ENCODE measurements at places on chromosomes 16 and 17.
A peak's percentile ranks its signal among the peaks of the same experiment; 100 is the strongest.

GRCh38 chr17:28097901-28098300, 55.4 kb downstream of the NLK start:
- DNase-seq = no peak

DNA sequence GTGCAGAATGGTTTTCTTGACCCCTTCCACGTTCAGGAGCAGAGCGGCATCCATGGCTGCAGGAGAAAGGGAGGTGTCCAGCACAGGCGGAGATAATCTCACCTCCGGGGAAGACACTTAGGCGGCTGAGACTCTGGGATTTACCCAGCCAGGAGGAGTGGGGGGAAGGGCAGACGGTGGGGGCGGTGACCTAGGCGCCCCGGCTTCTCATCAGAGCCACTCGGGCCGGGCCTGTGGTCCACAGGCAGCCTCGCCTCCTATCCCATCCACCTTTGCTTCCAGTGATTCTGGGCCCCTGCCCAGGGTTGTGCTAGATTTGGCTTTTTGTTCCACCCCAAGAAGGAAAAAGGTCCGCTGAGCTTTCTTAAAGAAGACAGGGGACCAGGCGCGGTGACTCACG, at the start of gene AIPL1:
AIPL1 (minus strand) TSS at position 71 of the 400 bp plus-strand sequence; CDS start at position 54, 17 bp downstream.
- no peak for DNase-seq

- DNase-seq = no peak
Measured at GRCh38 chr17:68343976-68344375, 52.7 kb downstream of the ARSG start.

GRCh38 chr17:29573558-29573869, 5.0 kb downstream of the TP53I13 start:
- DNase-seq = no peak

DNA sequence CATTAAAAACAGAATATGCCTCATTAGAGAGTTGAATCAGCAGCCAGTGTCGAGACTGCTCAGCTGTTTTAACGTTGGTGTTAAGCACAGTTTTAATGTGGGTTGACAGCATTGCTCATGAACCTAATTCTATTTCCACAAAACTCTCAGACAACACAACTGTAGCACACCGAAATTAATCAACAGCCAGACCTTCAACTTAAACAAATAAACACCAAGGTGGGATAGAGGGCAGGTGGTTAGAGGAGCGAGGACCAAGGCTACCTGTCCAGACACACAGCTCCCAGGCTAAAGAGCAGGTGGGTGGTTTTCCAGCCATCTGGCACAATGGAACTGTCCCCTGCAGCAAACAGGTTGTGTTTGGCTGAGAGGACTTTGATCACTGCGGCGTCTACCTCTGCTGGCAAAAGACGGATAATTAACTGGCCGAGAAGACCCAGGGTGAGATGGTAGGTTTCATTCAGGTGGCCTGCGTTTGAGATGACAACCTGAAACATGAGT, 69.6 kb upstream of the ATP2A3 start:
- DNase-seq = no peak

DNA sequence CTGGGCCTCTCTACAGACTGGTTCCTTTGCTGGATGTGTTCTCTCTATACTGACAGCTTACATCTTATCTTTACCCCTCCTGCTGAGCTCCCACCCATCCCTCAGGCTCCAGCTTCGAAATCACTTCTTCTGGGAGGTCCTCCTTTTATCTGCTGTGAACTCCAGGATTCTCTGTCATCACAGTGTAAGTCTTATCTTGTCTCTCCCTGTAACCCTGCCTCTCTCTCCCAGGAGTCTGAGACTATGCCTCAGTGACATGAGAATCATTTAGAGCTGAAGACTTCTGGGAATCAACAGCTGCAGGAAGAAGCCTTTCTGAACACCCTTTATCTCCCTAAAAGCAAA, 148.1 kb upstream of the HS3ST3A1 start:
- DNase-seq = no peak

- no peak for DNase-seq
Measured at GRCh38 chr16:48536614-48537200, 73.3 kb downstream of the N4BP1 start.

GRCh38 chr17:67554634-67555033, 163.1 kb upstream of the NOL11 start:
- no peak for DNase-seq

DNA sequence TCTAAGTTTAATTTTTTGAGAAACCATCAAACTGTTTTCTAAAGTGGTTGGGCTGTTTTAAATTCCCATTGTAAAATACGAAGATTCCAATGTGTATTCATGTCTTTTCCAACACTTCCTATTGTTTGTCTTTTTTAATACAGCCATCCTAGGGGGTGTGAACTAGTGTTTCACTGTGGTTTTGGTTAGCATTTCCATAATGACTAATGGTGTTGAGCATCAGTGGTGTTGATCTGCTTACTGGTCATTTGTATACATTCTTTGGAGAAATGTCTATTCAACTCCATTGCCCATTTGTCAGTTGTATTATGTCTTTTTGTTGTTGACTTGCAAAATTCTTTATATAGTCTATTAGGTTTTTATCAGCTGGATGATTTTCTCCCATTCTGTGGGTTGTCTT, 239.2 kb upstream of the AXIN2 start:
- no peak for DNase-seq

- no peak for DNase-seq
Measured at GRCh38 chr16:62548095-62548494, 511.9 kb upstream of the CDH8 start.

- DNase-seq = no peak
Measured at GRCh38 chr17:75809631-75810111, 25.1 kb downstream of the UNK start.

DNA sequence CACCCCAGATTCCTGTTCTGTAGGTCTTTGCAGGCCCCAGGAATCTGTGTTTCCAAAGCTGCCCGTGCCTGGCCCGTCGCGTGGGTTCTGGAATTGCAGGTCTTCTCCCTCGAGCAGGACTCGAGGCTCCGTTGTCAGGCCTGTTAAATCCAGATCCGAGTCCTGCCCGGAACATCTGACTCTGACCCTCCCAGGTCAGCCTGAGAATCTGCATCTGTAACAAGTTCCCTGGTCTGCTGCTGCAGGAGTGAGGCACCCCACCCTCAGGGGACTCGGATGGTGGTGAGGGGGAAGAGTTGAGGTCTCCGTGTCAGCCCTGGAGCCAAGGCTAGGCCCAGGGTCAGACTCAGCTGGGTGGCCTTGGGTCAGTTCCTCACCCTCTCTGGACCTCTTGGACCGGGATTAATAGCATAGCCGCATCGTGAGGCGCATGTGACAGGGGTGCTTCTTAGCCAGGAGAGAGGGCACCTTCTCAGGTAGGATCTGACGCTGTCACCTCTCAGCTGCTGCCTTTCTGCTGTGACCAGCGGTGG, 8.8 kb downstream of the SPIRE2 start:
- DNase-seq = no peak

DNA sequence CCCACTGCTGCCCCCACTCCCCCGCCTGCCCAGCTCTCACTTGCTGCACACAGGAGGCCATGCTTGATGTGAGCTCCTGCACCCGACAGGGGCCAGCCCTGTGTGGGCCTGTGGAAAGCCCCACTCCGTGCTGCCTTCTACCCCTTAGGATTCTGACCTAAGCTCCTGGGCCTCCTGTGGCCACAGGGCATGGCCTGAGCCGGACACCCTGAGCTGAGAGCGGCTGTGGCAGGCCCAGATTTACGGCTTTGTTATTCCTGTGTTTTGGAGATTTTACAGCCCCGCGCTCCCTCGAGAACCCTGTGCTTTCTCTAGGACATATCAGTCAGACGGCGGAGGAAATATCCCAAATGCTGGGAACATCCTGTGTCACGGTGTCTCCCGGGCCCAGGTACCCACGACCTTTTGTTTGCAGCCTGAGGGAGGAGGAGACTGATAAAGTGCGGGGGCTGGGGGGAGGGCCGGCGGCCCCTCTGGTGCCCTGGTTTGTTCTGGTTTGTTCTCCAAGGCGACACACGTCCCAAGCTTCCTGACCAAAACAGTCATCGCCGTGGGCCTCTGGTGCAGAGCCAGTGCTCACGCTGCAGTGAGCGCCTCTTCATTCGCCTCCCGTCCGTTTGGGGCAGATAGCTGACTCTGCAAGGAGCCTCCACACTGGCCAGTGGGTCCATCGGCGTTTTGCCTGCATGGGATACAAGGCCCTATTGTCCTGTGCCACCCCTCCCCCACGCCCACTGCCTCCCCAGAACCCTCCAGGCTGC, 363.4 kb downstream of the C16orf95 start:
- DNase-seq = peak; percentile 14

GRCh38 chr17:44361292-44362260, 2.1 kb downstream of the FAM171A2 start:
- no peak for DNase-seq

GRCh38 chr17:74512036-74512435, 19.2 kb downstream of the CD300LB start:
- DNase-seq = no peak

DNA sequence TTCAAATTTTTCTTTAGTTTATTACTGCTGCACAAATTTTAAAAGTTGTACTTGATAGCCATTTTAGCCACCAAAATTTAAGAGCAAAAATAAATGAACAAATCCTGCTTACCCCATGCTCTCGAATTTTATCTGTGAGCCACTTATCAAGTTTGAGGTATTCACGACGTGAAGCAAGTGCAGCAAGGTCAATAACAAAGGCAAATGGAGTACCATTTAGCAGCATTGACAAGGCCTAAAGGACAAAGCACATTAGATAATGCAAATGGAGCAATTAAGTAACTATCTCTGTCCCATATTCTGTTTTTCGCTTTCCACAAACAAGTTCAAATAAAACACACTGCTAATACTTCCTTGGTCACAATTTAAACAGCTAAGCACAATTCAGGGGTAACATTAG, 54.7 kb downstream of the CNOT1 start:
- DNase-seq = no peak

GRCh38 chr17:65532101-65532890, 29.2 kb downstream of the AXIN2 start:
- DNase-seq = no peak

- DNase-seq = no peak
Measured at GRCh38 chr16:82157836-82158235, 12.2 kb downstream of the MPHOSPH6 start.

GRCh38 chr17:72121164-72122009, 567 bp downstream of the SOX9 start:
- no peak for DNase-seq

DNA sequence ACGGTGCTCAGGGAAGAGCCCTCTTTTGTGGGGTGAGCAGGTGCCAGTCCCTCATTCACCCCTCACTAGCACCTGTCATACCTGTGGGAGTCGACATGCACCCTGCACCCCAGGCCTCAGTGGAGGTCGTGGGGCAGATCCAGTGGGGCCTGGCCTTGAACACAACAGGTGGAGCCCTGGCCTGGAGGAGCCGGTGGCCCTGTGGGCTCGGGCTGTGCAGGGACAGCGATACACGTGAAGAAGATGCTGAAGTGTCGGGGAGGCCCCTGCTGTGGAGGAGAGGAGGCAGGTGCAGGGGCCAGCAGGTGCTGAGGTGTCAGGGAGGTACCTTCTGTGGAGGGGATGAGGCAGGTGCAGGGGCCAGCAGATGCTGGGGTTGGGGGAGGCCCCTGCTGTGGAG, 31.8 kb downstream of the ZNF750 start:
- no peak for DNase-seq

DNA sequence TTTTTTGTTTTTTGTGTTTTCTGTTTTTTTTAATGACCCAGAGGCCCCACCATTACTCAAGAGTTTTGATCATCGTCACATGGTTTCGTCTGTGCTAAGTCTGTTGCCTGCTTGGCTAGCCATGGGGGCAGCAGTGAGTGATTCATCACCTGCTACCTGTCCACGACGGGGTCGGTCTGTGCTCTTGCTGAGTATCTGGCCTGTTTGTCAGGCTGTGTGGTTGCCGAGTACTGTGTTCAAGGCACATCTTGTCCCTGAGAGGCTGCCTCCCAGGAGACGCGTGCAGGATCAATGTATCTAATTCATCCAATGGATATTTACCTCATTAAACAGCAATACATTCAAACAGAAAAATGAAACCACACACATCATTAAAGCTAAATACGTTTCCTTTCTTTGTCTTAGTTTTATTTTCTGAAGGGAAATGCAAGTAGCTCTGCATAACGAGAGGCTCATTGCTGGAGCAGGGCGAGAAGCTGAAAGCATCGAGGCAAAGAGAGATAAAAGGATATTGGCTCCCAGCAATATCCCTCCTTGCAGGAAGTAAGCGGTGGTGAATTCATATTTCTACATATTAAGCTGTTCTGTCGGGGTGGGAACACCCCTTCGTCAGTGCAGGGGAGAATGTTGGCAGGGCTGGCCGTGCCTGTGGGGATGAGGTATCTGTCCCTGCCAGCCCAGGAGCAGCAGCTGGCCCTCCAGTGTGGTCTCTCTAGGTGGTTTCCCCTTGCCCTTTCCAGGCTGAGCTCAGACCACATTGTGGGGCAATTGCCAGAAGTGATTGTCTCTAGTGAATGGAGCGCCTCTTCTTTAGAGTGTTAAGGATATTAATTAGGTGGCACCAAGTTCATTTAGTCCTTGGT, 166.2 kb upstream of the ASIC2 start:
- no peak for DNase-seq

- no peak for DNase-seq
Measured at GRCh38 chr17:57356153-57356718, 99.9 kb downstream of the MSI2 start.

- DNase-seq = no peak
Measured at GRCh38 chr17:82655038-82655479, 6.8 kb upstream of the WDR45B start.

- no peak for DNase-seq
Measured at GRCh38 chr16:56345406-56346050, 79.8 kb downstream of the AMFR start.

DNA sequence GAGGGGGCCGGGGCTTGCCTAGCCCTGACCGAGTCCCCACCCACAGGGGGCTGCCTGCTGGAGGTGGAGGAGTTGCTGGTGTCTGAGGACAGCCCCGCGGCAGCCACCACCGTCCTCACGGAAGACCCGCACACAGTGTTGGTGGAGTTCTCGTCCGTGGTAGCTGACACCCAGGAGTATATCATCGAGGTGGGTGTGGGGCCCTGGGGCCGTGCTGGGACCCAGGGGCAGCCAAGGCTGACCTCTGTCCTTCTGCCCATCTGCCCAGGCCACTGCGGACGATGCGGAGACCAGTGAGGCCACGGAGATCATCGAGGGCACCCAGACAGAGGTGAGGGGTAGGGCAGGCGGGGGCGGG, 1.5 kb upstream of the DNASE1L2 start:
- no peak for DNase-seq
